ENCODE measurements at places on chromosomes 6 and 20. TPM values are rescaled to one million over a fixed set of nuclear protein-coding genes. Genes with fewer than 3 reads are reported as not detected.

- peak; percentile 39 for DNase-seq
Observed at GRCh38 chr6:73796881-73797280, 100.9 kb downstream of the CD109 start.

GRCh38 chr6:132391391-132392269 is 9.6 kb downstream of the MOXD1 start:
- peak; percentile 70 for DNase-seq

DNA sequence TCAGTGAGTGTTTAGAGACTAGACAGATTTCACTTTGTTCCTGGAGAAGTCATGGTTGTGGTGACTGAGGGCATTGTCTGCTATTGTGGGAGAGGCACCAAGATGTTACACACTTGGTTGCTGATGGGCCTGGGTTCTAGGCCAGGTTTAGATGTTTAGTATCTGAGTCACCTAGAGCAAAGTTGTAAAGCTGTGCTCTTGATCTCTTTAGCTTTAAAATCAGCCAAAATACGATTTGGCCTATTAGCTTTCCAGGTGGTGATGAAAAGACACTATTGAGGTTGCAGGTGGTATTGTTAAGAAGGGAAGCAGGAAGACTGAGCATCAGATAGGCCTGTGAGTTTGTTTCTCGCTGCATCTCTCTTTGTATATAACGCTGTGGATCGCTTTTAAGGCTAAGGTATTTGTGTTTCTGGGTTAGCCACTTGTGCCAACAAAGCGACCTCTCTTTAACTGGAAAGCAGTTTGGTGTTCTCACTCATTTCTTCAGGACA is 48.6 kb downstream of the FOXO3 start:
- DNase-seq = no peak

- no peak for DNase-seq
Observed at GRCh38 chr6:142945446-142946180, 637 bp upstream of the HIVEP2 start.

- DNase-seq = no peak
Observed at GRCh38 chr6:51812231-51812630, 275.2 kb downstream of the PKHD1 start.

- no peak for DNase-seq
Observed at GRCh38 chr6:41685641-41686380, 47.5 kb downstream of the MDFI start.

DNA sequence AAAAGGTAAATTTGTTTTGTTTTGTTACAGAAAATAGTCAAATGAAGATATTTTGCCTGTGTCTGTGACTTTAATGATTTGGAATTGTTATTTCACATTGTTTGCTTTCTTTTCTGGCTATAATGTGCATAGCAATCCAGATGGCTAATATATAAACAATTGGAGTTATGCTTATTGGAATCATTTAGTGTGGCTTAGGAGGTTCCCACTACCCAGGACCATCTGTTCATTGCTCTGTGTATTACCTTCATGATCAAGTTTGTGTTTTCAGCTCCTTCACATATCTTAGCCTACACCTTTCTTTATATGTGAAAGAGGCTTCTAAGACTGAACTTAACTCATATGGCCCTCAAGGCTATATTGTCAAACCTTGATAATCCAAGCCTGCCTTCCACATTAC is 232.9 kb downstream of the BCKDHB start:
- no peak for DNase-seq

GRCh38 chr20:2336471-2336870 is 40.7 kb downstream of the TGM3 start:
- DNase-seq = no peak

- peak; percentile 53 for DNase-seq
Observed at GRCh38 chr6:100924534-100925227, 43.6 kb upstream of the ASCC3 start.

The PPIL4 gene
- 24.2 TPM for total RNA-seq

The AKAP12 gene
- total RNA-seq = 123 TPM

The DAAM2 gene
- total RNA-seq = 16.1 TPM

The SRMS gene
- total RNA-seq = not detected

The GRM1 gene
- total RNA-seq = not detected

The EDEM2 gene
- 37.6 TPM for total RNA-seq

Data from fibroblast of villous mesenchyme (primary cell).